ENCODE measurements at places on chromosomes 5 and 9.

DNA sequence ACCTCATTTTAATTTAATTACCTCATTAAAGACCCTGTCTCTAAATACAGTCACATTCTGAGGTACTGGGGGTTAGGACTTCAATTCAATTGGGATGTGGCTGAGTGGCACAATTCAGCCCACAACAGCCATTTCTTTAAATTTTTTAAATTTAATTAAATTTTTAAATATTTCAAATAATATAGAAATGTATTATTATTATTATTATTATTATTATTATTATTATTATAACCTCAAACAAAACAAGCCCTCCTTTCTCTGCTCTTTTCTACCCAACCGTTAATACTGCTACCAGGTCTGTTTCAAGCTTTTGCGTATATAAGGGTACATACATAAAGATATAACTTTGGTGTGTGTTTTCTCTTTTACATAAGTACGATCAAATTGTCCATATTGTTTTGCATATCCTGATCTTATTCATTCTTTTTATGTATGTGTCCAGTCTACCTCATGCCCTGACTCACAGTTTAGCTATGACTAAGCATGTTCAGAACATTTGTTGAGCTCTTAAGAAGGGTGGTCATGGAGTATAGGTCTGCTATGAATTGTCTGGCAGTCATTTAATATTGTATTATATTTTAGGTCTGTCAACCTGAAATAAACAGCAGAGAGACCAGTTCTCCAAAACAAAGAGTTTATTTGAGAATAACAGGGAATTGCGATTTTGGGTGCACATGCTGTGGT, 16.1 kb upstream of the RAB14 start:
- DNase-seq: no peak

DNA sequence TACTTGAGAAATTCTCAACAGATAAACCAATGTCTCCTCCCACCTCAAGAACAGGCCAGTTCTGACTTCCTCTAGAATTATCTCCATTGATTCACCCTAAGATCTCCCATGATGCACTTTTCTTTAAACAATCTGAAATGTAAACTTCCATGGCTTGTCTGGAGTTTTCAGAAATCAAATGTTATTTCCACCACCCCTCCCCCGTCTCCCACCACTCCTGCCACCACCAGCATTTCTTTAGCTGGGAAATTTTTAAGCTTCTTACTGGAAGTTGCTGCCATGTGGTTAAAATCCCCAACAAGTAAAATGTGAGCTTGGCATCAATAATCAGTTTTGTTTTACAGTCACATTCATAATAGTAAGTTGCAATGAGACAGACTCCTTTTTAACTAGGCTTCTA, 32.8 kb upstream of the BASP1 start:
- DNase-seq: no peak

DNA sequence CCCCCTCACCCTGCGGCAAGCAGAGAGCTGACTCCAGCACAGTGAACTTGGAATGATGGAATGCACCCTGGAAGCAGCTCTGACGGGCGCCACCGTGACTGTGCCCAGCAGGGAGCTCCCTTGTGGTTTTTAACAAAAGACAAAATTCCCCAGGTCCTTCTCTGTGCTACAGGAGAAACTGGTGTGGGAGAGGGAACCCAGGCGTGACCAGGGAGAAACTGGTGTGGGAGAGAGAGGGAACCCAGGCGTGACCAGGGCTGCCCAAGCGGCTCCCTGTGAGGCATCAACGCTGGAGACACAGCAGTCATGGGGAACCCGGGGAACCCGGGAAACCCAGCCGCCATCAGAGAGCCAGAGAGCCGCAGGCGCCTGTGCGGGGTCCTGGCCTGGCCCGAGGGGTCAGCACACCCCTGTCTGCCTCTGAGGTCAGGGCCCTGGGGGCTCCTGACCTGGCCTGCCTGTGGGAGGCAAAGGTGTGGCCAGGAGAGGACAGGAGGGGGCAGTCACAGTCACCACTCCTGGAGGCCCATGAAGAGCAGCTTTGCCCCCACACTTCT, 3.1 kb upstream of the AHRR start:
- no peak for DNase-seq

DNA sequence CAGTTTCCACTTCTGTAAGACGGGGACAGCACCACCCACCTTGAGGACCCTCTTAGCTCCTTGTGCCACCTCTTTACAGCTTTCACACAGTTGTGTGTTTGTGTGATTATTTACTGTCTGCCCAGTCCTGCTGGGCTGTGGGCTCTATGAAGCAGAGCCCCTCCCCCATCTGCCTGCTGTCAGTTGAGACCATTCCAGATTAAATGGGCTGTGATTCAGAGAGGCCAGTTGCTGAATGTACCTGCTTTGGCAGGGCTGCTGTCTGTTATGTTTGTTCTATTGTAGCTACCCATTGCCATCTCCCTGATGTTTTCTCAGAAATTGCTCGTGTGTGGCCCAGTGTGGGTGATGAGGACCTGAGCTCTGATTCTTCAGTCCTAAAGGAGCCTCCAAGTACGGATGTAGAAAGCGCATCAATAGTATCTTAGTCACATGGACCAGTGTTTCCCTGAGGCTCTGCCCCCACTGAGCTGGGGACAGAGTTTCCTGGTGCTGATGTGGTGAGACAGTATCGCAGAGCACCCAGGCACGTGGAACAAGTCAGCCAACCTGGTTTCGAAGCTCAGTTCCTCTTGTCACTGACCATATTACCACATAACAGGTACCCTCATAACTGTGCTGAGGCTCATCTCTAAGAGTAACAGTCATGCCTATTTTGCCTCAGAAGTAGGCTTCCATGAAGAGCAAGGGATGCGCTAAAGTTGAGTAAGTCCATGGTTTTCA, 3.7 kb downstream of the ANGPTL2 start:
- DNase-seq: no peak

GRCh38 chr9:82777366-82777765, 285.6 kb downstream of the RASEF start:
- no peak for DNase-seq

GRCh38 chr5:128015978-128016377, 67.6 kb upstream of the SLC12A2 start:
- no peak for DNase-seq

GRCh38 chr5:133330956-133331355, 279.1 kb downstream of the HSPA4 start:
- DNase-seq: no peak

DNA sequence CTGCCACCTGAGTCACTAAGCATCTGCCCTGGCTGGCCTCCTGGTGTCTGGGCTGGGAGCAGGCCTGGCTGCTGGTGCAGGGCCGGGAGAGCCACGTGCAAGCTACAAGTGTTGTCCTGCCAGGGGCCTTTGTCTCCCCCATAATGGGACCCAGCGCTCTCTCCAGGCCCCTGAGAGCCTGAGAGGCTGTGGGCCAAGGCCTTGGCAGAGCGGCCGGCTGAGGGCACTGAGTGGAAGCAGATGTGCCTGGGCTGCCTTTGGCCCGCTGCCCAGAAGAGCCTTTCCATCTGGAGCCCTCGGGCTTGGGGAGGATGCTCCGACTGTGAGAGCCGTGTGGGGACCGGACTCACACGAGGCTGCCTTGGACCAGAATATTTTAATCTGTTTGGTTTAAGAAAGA, 185.5 kb downstream of the RGS3 start:
- no peak for DNase-seq

GRCh38 chr9:89025553-89025952, 34.3 kb downstream of the S1PR3 start:
- no peak for DNase-seq

DNA sequence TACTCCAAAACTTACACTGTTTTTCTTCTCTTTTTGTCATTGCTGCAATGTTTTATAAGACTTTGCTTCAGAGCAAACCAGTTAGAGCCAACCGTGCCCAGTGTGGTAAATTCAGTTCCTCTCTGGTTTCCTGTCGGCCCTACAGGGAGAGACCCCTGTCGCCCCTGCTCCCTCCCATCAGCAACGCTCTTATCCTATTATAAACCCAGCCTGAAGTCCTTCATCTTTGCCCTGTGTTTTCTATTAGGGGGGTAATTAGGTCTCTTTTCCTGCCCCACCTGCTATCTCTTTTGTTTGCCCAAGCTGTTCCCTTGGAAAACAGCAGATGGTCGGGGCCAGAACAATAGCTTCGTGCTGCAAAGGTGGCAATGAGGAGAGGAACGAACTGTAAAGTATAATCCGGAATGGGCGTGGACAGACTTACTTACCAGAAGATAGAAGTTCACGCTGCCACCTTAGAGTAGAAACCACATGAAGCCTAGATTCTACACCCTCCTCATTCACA, 21.4 kb upstream of the OTULINL start:
- no peak for DNase-seq

DNA sequence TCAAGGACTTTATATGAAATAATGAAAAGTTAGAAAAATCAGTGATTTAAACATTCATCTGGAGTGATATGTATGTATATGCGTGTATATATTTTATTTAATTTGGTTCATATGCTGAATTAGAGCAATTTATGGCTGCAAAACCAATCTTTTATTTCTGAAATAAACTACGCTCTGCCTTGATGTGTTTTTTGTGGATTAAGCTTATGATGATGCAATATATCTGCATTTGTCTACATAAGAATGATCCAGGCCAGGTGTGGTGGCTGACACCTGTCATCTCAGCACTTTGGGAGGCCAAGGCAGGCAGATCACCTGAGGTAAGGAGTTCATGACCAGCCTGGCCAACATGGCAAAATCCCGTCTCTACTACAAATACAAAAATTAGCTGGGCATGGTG, 1842.3 kb upstream of the CDH6 start:
- no peak for DNase-seq

GRCh38 chr5:75325242-75325641, 11.8 kb upstream of the HMGCR start:
- no peak for DNase-seq

DNA sequence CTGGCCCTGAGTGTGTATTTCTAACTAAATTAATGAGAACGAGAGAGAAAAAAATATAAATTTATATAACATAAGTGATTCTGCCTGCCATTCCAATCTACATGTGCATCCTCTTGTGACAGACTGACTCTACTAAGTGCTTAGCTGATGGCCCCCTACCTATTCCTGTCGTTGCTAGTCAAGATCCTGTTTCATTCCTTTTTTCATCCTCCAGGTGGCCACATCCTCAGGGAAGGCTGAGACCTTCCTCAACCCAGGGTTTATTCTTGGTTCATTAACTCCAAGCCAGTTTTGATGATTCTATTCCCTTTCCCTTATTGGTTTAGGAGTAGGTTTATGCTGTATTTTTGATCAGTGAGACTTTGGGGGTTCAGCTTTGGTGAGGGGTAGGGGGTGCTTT, 201.3 kb downstream of the C9orf152 start:
- peak; percentile 14 for DNase-seq

GRCh38 chr5:43161244-43161643, 30.8 kb upstream of the NIM1K start:
- no peak for DNase-seq

DNA sequence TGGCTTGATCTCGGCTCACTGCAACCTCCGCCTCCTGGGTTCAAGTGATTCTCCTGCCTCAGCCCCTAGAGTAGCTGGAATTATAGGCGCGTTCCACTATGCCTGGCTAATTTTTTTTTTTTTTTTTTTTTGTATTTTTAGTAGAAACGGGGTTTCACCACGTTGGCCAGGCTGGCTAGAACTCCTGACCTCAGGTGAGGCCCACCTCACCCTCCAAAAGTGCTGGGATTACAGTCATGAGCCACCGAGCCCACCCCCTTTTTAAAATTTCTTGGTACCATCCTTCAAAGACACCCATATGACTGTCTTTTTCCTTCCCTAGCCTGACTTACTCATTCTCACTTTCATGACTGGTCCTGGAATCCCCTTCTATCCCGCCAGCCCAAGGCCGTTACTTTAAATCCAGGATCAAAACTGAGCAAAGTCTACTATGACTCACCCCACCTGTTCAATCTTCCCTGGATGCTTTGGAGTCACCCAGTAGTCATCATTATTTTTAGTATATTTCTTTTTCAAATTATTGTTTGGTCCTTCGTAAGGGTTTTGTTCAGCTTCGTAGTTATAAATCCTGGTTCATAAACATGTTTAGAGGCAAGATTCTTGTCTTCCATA, 1.2 kb upstream of the TBCA start:
- DNase-seq: no peak

- no peak for DNase-seq
Observed at GRCh38 chr9:122015170-122015821, 77.8 kb downstream of the TTLL11 start.

DNA sequence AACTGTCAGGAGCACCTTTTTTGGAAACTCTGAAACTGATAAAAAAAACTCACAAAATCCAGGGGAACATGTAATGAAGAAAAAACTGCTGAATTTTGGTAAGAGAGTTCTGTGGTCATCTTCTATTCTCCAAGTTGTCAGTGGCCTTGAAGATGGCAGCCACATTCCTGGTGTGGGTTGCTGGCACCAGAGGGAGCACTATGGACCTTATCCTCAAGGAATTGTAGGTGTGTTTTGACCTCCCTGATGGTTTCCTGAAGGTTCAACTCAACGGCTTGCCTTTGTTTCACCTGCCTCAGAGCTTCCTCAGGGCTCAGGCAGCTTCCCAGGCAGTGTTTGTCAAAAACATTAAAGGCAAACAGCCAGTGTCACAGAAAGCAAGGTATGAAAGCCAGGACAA, 2.2 kb upstream of the SLC38A9 start:
- no peak for DNase-seq

- DNase-seq: no peak
Observed at GRCh38 chr5:168165221-168165914, 126.1 kb upstream of the WWC1 start.

- no peak for DNase-seq
Observed at GRCh38 chr9:92767066-92768054, 2.7 kb upstream of the BICD2 start.

Measured in HEK293T (cell line).